ENCODE measurements at places on chromosomes 2 and 18.

DNA sequence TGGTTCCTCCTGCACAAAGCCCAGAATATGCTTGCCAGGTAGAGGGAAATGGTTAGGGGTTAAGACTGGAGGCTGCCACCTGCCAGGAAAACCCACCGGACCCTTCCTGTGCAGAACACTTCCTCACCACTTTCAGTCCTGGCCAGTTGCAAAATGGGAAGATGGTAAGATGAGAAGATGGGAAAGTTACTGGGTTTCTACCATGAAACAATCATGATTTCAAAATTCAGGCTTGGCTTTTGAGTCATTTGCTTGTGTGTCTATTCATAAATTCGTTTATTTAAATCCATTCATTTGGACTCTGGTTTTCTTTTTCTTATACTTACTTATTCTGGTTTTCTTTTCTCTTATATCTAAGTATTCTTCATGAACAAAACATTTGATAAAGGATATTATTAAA is 7.2 kb downstream of the BMP10 start:
- no peaks in the 10 kb centered on the region for H3K4me1 ChIP-seq
- H3K27me3 ChIP-seq: no peaks in the 10 kb centered on the region
- no peak for DNase-seq
- no peaks in the 10 kb centered on the region for H3K36me3 ChIP-seq
- H3K27ac ChIP-seq: no peak overlapping the region
- no peak overlapping the region for H3K4me3 ChIP-seq

GRCh38 chr2:98561902-98562695 is 46.2 kb downstream of the COA5 start:
- H3K27ac ChIP-seq: no peak overlapping the region
- no peaks in the 10 kb centered on the region for H3K36me3 ChIP-seq
- H3K4me1 ChIP-seq: peaks cover 31% of the 10 kb centered on the region
- no peak for DNase-seq
- H3K4me3 ChIP-seq: no peak overlapping the region

DNA sequence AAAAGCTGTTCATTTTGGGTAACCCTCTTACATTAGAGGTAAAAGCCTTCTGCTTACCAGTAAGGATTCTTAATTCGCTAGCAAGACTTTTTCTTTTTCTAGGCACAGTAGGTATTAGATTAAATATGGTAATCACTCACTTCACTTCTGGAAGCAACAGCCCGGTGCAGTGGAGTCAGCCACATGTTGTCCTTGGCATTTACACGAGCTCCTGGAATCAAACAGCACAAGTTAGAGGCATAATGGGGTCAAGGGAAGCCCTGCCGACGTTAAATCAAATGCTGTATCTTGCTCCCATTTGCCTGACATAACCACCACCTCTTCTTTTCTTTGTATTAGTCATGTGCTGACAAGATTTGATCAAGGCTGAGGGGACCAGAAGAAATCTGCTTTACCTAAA is 174.1 kb downstream of the ANKRD44 start:
- peak overlapping the region; percentile 28 for H3K4me3 ChIP-seq
- H3K27ac ChIP-seq: peak overlapping the region; percentile 90
- H3K36me3 ChIP-seq: peaks cover 67% of the 10 kb centered on the region

DNA sequence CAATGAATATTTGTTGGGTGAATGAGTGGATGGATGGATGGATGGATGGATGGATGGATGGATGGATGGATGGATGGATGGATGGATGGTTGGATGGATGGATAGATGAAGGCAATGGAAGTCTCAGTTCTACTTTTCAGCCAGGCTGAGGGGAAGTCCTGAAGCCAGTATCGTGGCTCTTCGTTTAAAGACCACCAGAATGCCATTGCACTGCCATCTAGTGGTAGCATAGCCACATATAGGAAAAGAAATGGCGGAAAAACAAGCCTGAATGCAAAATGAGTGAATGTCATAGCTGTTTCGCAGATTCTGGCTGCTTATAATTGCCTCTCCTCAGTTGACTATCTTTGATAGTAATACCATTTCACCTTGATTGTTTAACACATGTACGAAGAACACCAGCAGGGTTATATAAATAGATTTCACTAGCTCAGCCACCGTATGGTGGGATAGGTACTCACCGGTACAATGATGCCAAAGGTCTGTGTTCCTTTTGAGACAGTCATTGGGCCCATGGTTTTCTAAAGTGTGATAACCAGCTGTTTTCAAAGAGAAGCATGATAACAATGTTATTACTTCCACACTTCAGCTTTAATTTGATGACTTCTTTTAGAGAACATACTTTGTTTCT is 62.3 kb upstream of the GREB1L start:
- no peak overlapping the region for H3K4me3 ChIP-seq
- DNase-seq: peak; percentile 32
- H3K4me1 ChIP-seq: no peaks in the 10 kb centered on the region
- H3K27ac ChIP-seq: no peak overlapping the region
- no peaks in the 10 kb centered on the region for H3K36me3 ChIP-seq

DNA sequence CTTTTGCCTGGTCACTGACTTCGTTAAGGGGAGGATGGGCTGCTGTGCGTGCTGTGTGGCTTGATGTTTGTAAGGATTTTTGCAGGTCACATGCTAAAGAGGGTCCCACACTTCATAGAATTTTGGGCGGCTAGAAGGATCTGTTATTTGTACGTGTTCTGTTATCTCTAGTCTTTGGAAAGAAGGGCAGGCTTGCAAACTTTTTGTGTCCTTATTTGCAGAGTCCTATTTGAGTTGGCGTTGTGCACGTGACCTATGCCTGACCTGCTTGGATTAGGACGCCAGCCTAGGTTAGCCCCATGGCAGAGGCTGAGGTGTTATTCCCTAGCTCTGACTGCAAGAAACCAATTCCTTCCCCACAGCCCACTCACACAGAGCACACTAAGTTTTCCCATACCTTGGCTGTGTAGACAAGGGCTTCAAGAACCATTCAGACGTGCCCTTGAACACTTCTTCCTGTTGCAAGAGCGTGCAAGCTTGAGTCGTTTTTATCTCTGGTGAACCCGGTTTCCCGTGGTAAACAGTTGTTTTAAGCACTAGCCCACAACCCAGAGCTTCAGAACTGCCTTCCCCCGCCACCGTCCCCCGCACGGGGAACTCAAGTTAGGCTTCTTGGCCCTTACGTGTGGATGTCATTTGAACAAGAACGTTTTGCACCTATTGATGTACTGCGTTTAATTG is 94.6 kb downstream of the LDLRAD4 start:
- no peaks in the 10 kb centered on the region for H3K36me3 ChIP-seq
- peak; percentile 54 for DNase-seq
- peak overlapping the region; percentile 96 for H3K27ac ChIP-seq
- peaks cover 37% of the 10 kb centered on the region for H3K4me1 ChIP-seq
- H3K4me3 ChIP-seq: peak overlapping the region; percentile 81
- no peaks in the 10 kb centered on the region for H3K27me3 ChIP-seq

DNA sequence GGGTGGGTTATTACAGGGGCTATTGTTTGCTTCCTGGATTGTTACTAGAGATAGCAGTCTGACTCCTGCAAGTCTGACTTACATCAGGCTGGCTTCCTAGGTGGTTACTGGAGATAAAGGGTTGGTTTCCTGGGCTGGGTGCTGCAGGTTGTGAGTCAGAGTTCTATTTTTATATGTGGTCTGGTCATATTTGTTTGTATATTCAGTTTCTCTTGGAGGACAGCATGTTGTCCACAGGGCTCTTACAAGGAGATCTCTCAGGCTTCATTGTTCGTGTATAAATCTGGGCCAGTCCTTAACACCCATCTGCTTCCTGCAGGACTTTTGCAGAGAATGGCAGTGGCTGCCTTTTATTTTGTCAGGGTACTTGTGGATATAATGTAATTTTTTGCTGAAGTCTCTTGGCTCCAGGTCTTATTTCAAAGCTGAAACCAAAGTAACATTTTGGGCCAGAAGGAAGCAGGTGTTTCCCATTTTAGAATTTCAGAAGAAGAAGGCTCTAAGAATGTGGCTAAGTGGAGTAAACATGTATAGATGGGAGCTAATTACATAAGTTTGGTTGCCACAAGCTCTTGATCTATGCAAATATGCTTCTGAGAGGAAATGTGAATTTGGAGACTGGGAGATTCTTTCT is 65.9 kb upstream of the SLC16A14 start:
- no peaks in the 10 kb centered on the region for H3K27me3 ChIP-seq
- no peaks in the 10 kb centered on the region for H3K36me3 ChIP-seq
- H3K27ac ChIP-seq: no peak overlapping the region
- H3K4me3 ChIP-seq: no peak overlapping the region
- H3K4me1 ChIP-seq: no peaks in the 10 kb centered on the region

DNA sequence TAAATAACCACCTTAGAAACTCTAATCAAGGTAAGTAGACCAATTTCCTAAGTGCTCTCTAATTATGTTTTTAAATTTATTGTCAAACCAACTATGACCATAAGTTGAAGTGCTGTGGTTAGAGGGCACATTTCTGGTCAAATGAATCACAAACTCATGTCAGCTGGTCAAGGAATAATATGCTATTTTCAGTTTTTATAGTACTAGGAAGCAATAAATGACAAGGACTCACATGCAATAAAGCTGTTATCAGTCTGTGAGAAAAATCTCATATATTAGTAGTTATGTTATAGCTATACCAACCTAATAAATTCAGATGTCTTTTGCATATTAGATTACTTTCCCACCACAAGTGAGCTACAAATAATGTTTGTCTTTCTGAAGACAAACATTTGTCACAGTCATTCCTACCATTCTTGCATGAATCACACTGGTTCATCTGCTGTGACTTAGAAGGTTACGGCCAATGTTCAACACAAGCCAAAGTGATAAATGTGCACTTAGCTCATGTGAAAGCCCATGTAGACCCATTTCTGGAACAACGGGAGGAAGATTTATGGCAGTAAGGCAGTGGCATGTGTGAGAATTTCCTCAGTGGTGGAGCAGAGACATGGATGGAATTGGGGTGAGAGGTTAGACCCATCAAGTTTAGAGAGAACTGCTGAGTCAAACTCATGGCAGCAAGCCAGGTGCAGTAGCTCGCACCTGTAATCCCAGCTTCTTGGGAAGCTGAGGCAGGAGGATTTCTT is 27.4 kb upstream of the CCNYL1 start:
- H3K27ac ChIP-seq: no peak overlapping the region
- no peak overlapping the region for H3K4me3 ChIP-seq
- DNase-seq: no peak
- no peaks in the 10 kb centered on the region for H3K4me1 ChIP-seq
- H3K36me3 ChIP-seq: no peaks in the 10 kb centered on the region

GRCh38 chr2:157438863-157439823 is 4.7 kb downstream of the CYTIP start:
- H3K4me1 ChIP-seq: peaks cover 51% of the 10 kb centered on the region
- no peaks in the 10 kb centered on the region for H3K27me3 ChIP-seq
- H3K36me3 ChIP-seq: peaks cover 85% of the 10 kb centered on the region
- no peak for DNase-seq

GRCh38 chr2:211161236-211161635 is 604.8 kb downstream of the CPS1 start:
- H3K27ac ChIP-seq: no peak overlapping the region
- no peaks in the 10 kb centered on the region for H3K4me1 ChIP-seq
- H3K27me3 ChIP-seq: no peaks in the 10 kb centered on the region
- H3K36me3 ChIP-seq: no peaks in the 10 kb centered on the region

- H3K27me3 ChIP-seq: peaks cover 4% of the 10 kb centered on the region
- no peak overlapping the region for H3K4me3 ChIP-seq
- no peaks in the 10 kb centered on the region for H3K36me3 ChIP-seq
- no peaks in the 10 kb centered on the region for H3K4me1 ChIP-seq
- H3K27ac ChIP-seq: no peak overlapping the region
These were observed 51.8 kb upstream of the DNAJC10 start for GRCh38 chr2:182664212-182664611.

- no peak overlapping the region for H3K4me3 ChIP-seq
- DNase-seq: no peak
- peaks cover 7% of the 10 kb centered on the region for H3K4me1 ChIP-seq
- H3K27ac ChIP-seq: no peak overlapping the region
- H3K36me3 ChIP-seq: peaks cover 22% of the 10 kb centered on the region
- no peaks in the 10 kb centered on the region for H3K27me3 ChIP-seq
These were observed 17.3 kb downstream of the PHLPP1 start for GRCh38 chr18:62732617-62733016.

DNA sequence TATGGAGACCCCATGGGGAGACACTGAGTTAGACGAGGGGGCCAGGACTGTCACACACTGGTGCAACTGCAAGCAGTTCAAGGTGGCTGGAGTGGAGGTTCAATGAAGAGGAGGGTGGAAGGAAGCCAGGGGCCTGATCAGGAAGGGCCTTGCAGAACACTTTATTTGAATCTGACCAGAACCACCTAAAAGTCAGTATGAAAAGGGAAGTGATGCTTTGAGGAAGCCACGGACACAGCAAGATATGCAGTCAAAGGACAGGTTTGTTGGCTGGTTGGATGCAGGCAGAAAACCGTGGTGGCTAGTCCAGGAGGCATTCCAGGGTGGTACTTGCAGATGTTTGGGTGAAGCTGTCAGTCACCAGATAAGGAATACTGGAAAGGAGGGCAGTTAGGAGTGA is 3.5 kb upstream of the FAM124B start:
- no peak overlapping the region for H3K27ac ChIP-seq
- no peak overlapping the region for H3K4me3 ChIP-seq

- H3K27ac ChIP-seq: no peak overlapping the region
- no peak for DNase-seq
- H3K4me3 ChIP-seq: peak overlapping the region; percentile 42
These were observed 50.9 kb downstream of the ACTR2 start for GRCh38 chr2:65278531-65278981.

- no peaks in the 10 kb centered on the region for H3K4me1 ChIP-seq
- peaks cover 8% of the 10 kb centered on the region for H3K27me3 ChIP-seq
- H3K4me3 ChIP-seq: no peak overlapping the region
- no peaks in the 10 kb centered on the region for H3K36me3 ChIP-seq
These were observed 193.5 kb upstream of the CCDC68 start for GRCh38 chr18:55152801-55153200.

DNA sequence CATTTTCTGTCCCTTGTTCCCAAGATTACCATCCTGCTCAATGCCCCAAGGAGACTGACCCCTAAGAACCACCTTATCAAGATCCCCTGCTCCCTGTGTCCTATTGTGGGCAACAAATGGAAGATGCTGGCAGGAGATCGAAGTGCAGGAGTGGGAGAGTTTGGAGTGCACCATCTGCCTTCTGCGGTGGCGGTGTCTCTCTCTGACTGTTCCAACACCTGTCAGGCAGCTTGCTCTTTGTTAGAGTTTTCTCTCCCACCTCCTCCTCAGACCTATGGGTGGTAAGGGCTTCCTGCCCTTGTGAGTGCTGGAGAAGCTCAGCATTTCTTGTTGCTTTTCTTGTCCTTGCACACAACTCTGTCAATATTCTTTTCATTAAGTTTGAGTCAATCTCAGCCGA is 64.1 kb upstream of the SPHKAP start:
- H3K4me3 ChIP-seq: no peak overlapping the region
- H3K4me1 ChIP-seq: no peaks in the 10 kb centered on the region
- DNase-seq: no peak
- H3K27me3 ChIP-seq: no peaks in the 10 kb centered on the region
- no peak overlapping the region for H3K27ac ChIP-seq

All from naive thymus-derived CD8-positive, alpha-beta T cell (primary cell).